ENCODE measurements at places on chromosomes 7 and 10. TPM values are rescaled to one million over a fixed set of nuclear protein-coding genes. Genes with fewer than 3 reads are reported as not detected.

VWDE gene
- 0.98 TPM for total RNA-seq

PLPP4 gene
- total RNA-seq, result not detected

IFIT2 gene
- 37.0 TPM for total RNA-seq

TMUB1 gene
- 59.2 TPM for total RNA-seq

GRCh38 chr10:110069502-110069982 is 61.8 kb downstream of the ADD3 start:
- DNase-seq, result no peak

- no peak for DNase-seq
Observed at GRCh38 chr7:116569737-116570136, 44.9 kb downstream of the CAV1 start.

GRCh38 chr7:69908454-69908853 is 310.2 kb downstream of the AUTS2 start:
- DNase-seq, result no peak

DNA sequence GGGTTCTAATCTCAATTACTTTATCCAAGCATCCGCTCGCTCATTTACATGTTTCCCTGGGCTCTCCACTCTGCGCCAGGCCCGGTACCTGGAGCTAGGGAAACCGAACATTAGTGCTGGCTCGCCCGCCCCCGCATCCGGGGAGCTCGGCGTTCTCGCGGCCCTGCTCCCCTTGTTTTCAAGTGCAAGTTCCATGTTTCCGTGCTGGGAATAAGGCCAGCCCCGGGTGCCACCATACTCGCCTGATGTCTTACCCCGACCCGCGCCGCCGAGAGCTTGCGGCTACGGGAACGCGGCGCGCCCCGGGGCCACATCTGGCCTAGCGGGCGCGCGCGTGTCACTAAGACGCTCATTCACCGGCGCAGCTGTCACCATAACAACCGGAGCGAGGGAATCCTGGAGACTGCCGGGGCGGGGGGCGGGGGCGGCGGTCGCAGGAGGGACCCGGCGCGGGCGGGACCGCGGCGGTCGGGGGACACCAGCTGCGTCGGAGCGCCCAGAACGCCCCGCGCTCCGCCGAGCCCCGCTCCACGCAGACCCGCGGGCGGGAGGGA is at the start of gene NEURL1:
TSS of gene NEURL1 (plus strand) at position 344 of the 554 bp plus-strand sequence. CDS start 683 bp downstream, outside the sequence.
- peak; percentile 20 for DNase-seq

DNA sequence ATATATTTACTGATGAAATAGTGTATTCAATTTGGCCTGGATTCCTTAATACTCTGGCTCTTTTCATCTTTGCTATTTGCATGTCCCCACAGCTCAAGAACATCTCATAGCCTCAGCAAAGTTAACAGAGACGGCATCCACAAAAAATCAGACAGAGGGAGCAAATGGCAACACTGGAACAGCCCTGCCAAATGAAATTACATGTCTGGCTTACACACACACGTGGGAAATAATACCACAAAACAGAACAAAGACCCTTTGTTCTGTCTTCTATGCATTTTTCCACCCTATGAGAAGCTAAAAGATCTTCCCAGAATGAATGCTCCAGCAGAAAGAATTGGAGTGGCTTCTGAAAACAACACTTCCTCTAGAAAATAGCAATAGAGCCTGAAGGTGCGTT is 139.5 kb downstream of the ALOX5 start:
- DNase-seq, result no peak

DNA sequence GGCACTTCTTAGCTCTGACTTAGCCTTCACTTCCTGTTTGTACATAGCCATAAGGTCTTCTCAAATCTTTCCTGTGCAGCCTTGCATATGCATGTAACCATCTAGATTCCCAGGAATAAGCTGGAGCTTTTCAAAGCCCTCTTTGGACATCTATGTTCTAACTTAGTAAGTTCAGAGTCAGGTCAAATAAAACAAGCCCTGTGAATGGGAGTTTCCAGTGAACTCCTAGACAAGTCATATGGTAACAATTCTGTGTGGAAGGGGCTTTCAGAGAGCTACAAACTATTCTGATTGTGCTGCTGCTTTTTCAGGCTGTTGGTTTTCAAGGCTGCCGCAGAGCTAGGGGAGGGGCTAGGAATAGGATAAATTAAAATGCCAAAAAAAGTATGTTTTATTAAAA is 208.4 kb upstream of the AKR1E2 start:
- DNase-seq, result no peak

GRCh38 chr7:32680259-32681173 is 185.2 kb downstream of the AVL9 start:
- no peak for DNase-seq

DNA sequence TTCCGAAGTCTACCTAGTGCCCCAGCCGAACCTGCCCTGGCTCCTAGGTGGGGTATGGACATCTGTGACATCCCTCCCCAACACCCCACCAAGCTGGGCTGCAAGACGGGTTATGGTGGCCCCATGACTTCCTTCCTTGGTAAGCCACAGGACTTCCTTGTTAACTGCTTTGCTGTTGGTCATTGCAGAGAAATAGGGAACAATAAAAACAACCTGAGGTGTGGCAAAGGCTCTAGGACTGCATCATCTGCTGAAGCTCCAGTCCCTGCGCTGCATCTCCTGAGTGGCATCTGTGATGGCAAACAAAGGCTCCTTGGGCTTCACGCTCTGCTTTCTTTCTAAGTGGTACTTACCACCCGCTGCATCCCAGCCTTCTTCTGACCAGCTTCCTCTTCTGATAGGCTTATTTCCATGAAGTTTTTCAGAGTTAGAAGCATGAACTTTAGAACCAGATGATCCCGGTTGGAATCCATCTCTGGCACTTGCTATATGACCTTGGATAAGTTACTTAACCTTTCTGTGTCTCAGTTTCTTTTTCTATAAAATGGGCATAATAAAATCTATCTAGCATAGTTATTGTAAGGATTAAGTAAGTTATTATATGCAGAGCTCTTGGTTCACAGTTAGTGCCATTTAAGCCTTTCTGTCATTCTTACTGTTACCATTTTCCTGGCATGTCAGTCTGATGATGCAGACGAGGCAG is 216.8 kb downstream of the RPS24 start:
- no peak for DNase-seq

DNA sequence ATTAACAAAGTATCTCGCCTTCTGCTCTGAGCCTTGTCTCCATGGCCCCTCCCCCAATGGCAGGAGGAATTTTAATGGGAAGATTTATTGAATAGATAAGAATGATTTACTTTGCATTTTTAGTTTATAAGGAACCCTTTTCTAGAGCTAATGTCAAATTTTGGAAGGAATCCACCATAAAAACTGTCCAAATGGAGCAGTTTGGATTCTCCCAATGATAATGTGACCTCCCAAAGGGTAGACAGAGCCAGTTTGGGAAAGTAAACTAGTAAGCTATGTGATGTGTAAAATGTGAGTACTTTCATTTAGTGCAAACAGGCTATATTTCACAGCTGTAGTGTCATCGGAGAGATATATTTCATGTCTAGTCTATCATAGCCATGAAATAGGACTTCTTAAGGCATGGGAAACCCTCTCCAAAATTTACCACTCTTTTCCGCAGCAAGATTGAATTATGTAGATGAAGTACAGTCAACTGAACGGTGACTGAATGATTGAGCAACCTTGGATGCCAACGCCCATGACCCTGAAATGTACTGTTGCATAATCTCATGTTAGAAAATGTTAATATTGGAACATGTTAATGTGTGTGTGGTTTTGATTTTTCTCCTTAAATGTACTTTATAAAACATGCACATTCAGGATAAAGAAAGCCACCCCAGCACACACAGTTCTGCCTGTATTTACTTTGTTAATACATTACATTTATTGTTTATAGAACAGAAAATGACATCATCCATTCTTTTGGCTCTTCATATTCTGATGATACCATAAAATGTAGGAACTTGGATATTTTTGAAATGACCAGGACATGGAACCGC is 140.6 kb downstream of the NRP1 start:
- DNase-seq, result no peak

DNA sequence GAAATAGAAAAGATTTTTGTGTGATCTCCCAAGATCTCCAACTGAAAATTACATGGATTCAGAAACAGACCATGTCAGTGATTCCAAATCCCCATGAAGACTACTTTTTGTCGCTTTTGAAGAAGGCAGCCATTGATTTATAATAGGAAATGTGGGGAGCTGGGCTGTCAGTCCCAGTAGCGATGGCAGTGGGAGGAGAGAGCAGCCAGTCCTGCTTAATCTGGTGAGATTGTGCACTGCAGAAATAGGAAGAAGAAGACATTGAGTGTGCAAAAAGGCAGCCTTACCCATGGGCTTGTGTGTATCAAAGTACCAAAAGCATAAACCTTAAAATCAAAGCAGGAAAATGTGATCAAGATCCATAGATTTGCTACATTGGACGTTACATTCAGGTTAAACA is 4.8 kb downstream of the ADRB1 start:
- DNase-seq, result no peak

- DNase-seq, result no peak
Observed at GRCh38 chr10:86033581-86033980, 333.0 kb downstream of the GRID1 start.

DNA sequence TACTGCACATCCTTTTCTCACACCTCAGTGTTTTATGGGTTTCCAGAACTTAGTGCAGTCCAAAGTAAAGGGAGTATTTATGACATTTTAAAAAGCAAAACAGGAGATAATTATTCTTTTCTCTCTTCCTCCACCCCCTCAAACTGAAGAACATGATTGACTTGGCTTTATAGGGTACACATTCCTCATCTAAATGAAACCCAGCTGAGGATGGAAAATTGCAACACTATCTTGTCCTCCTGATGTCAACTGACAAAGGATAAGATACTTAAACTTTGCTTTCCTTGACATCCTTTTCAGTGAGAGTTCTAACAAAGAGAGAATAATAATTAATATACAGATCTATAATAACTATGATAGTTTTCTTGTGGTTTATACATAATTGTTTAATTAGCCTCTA is 299.1 kb downstream of the BBS9 start:
- no peak for DNase-seq

DNA sequence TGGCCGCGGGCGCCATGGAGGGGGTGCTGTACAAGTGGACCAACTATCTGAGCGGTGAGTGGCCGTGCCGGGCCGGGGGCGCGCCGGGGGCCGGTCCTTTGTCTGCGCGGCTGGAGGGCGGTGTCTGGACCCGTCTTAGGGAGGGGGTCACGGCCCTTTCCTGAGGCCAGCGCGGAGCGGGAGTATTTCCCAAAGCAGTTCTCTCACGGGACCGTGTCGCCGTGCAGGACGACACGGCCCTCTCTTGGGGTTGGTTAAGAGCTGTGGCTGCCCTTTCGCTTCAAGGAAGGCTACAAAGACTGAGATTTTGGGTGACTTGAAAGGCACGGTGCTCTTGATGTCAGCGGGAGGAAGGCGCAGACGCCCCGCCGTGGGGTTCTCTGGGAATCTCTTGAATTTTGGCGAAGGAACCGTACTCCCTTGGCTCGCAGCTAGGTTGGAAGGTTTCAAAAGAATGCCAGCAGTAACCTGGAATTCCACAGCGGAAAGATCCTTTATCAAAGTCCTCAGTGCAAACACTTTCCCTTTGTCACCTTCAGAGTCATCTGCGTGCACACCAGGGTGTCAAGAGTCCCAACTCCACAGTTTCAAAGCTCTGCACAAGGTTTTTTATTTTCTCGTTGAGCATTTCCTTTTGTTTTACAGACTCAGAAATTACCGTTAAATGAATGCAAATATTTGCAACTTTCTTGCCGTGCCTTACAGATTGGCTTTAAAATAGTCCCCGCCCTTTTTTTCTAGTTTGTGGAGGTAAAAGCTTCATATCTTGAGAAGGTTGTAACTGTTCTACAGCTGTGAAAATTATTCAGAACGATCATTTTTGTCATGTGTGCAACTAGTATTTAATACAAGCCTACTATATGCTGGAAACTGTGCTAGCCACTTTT is 780 bp downstream of the PLEKHA8 start:
- DNase-seq, result no peak

- DNase-seq, result no peak
Observed at GRCh38 chr7:81810476-81811155, 40.8 kb upstream of the HGF start.

Measured in activated naive CD8-positive, alpha-beta T cell treated with anti-CD3 and anti-CD28 coated beads for 36 hours (primary cell).